ENCODE measurements at places on chromosomes 3 and 15. TPM values are rescaled to one million over a fixed set of nuclear protein-coding genes. Genes with fewer than 3 reads are reported as not detected.

Gene TF
- 1.4 TPM for total RNA-seq

Gene HTR3E
- not detected for total RNA-seq

Gene FOXL2
- not detected for total RNA-seq

Gene MNS1
- total RNA-seq, result 1.4 TPM

Gene HDAC11
- 25.1 TPM for total RNA-seq

- DNase-seq, result no peak
- H3K27ac ChIP-seq, result no peak overlapping the region
- no peak overlapping the region for H3K4me3 ChIP-seq
- no peaks in the 10 kb centered on the region for H3K36me3 ChIP-seq
Measured at GRCh38 chr15:24878153-24878552, 76.6 kb upstream of the SNRPN start.

- H3K36me3 ChIP-seq, result peaks cover 23% of the 10 kb centered on the region
- H3K27ac ChIP-seq, result no peak overlapping the region
- no peaks in the 10 kb centered on the region for H3K27me3 ChIP-seq
- H3K4me3 ChIP-seq, result no peak overlapping the region
- H3K4me1 ChIP-seq, result peaks cover 10% of the 10 kb centered on the region
Measured at GRCh38 chr15:98904544-98904943, 103.0 kb downstream of the PGPEP1L start.

DNA sequence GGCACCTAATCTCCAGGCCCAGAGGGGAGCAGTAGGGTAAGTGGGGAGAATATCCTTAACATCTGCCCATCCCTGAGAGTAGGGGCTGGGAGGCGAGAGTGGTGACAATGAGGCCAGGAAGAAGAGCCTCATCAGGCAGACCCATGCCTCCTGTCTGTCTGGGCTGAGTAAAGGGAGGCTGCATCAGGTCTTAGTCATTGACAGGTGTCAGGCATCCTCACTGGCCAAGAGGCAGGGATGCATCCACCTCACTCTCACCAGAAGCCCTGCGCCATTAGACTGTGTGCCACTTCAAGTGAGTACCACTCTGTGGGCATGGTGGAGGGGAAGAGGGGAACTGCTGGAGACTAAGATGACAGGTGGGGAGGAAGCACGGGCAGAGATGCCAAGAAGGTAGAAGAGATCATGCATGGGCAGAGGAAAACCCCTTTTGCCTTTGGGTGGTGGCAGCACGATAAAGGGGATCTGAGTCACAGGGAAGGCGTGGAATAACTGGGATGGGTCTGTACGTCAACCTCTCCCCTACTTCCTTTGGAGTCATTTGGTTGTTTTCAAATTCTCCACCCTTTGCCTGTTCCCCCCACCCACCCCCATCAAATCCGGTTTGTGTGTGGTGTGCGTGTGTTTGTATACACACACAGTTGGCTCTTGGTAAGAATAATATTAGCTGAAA is 14.1 kb downstream of the ANAPC13 start:
- DNase-seq, result no peak
- H3K27ac ChIP-seq, result no peak overlapping the region
- H3K27me3 ChIP-seq, result no peaks in the 10 kb centered on the region
- H3K4me1 ChIP-seq, result peaks cover 55% of the 10 kb centered on the region

DNA sequence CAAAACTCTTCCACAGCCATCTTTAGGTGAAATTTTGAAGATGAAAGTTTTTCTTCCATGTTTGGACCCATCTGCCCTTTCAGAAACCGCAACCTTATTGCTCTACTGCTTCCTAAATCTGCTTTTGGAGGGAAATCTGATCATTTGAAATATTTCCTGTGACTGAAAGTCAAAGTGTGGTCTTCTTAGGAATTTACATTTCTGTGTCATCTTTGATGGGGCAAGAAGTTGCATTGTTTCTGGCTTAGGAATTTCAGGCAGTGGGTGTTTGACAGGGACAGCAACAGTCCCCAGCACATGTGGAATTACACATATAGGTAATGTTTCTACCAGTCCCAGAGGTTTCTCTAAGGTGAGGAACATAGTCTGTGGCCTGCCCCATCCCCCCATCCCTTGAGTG is 5.3 kb upstream of the TYRO3 start:
- H3K27ac ChIP-seq, result no peak overlapping the region
- no peak overlapping the region for H3K4me3 ChIP-seq
- no peak for DNase-seq
- no peaks in the 10 kb centered on the region for H3K27me3 ChIP-seq

GRCh38 chr15:72859757-72860145 is 76.2 kb upstream of the ADPGK start:
- no peaks in the 10 kb centered on the region for H3K36me3 ChIP-seq
- no peaks in the 10 kb centered on the region for H3K4me1 ChIP-seq
- no peaks in the 10 kb centered on the region for H3K27me3 ChIP-seq
- no peak for DNase-seq

GRCh38 chr3:8760091-8760490 is 9.3 kb downstream of the OXTR start:
- H3K36me3 ChIP-seq, result no peaks in the 10 kb centered on the region
- no peaks in the 10 kb centered on the region for H3K4me1 ChIP-seq
- H3K4me3 ChIP-seq, result no peak overlapping the region
- no peak for DNase-seq
- no peaks in the 10 kb centered on the region for H3K27me3 ChIP-seq

- DNase-seq, result no peak
- H3K27ac ChIP-seq, result peak overlapping the region; percentile 97
- H3K27me3 ChIP-seq, result no peaks in the 10 kb centered on the region
- H3K4me3 ChIP-seq, result peak overlapping the region; percentile 31
- H3K36me3 ChIP-seq, result no peaks in the 10 kb centered on the region
- peaks cover 13% of the 10 kb centered on the region for H3K4me1 ChIP-seq
Measured at GRCh38 chr3:129122412-129123011, 908 bp upstream of the RAB43 start.

DNA sequence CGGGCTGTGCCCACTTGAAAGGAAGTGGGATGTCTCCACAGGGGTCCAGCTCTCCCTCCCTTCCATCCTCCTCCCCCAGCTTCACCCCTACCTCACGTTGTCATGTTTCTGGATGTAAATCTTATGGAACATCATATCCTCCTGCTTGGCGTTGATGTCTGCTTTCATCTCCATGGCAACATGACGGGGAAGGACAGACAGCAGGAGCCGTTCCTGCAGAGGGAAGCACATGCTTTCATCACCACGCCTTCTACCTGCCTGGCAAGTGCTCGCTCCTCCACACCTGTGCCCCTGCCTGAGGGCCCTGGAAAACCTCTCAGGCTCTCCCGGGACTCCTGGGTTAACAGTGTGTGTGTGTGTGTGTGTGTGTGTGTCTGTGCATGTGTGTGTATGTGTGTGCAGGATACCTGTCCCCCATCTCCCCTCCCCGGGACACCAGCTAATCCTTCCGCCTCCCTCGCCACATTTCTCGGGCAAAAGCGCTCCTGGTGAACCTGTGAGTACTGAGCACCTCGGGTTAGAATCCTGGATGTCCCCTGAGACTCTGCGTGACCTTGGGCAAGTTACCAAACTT is 101.1 kb downstream of the ADCY5 start:
- DNase-seq, result no peak
- H3K4me3 ChIP-seq, result no peak overlapping the region
- H3K4me1 ChIP-seq, result peaks cover 9% of the 10 kb centered on the region
- no peaks in the 10 kb centered on the region for H3K36me3 ChIP-seq

- H3K36me3 ChIP-seq, result no peaks in the 10 kb centered on the region
- H3K4me3 ChIP-seq, result no peak overlapping the region
- peak overlapping the region; percentile 83 for H3K27ac ChIP-seq
- H3K4me1 ChIP-seq, result peaks cover 22% of the 10 kb centered on the region
Measured at GRCh38 chr3:43769097-43769884, 78.6 kb downstream of the ABHD5 start.

- no peaks in the 10 kb centered on the region for H3K27me3 ChIP-seq
- no peak overlapping the region for H3K27ac ChIP-seq
- DNase-seq, result no peak
- no peaks in the 10 kb centered on the region for H3K36me3 ChIP-seq
Measured at GRCh38 chr3:31132132-31132769, 237.8 kb upstream of the GADL1 start.

- no peaks in the 10 kb centered on the region for H3K36me3 ChIP-seq
- DNase-seq, result no peak
- no peaks in the 10 kb centered on the region for H3K27me3 ChIP-seq
- H3K27ac ChIP-seq, result no peak overlapping the region
- H3K4me1 ChIP-seq, result peaks cover 13% of the 10 kb centered on the region
- H3K4me3 ChIP-seq, result no peak overlapping the region
Measured at GRCh38 chr3:168117059-168117458, 21.3 kb upstream of the GOLIM4 start.

GRCh38 chr15:88076328-88076727 is 180.2 kb downstream of the NTRK3 start:
- H3K36me3 ChIP-seq, result no peaks in the 10 kb centered on the region
- no peaks in the 10 kb centered on the region for H3K27me3 ChIP-seq
- no peaks in the 10 kb centered on the region for H3K4me1 ChIP-seq
- H3K27ac ChIP-seq, result no peak overlapping the region

DNA sequence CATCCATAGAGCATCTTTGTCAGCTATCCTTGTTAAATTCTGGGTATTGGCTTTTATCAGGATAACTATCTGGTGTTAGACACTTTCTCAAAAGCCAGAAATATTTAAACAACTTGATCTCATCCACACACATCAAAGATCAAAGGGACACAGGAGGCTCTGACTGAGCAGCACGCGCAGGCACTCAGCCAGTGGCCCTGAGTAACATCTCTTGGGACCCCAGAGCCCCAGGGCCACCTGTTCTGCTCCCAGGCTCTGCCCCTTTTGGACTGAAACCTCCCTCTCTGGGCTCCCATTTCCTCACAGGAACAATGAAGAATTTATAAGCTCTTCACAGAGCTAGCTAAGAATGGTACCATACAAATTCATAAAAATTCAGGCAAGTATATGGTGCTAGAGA is 16.1 kb downstream of the ATP10A start:
- no peaks in the 10 kb centered on the region for H3K4me1 ChIP-seq
- no peaks in the 10 kb centered on the region for H3K36me3 ChIP-seq
- DNase-seq, result no peak
- H3K4me3 ChIP-seq, result no peak overlapping the region

DNA sequence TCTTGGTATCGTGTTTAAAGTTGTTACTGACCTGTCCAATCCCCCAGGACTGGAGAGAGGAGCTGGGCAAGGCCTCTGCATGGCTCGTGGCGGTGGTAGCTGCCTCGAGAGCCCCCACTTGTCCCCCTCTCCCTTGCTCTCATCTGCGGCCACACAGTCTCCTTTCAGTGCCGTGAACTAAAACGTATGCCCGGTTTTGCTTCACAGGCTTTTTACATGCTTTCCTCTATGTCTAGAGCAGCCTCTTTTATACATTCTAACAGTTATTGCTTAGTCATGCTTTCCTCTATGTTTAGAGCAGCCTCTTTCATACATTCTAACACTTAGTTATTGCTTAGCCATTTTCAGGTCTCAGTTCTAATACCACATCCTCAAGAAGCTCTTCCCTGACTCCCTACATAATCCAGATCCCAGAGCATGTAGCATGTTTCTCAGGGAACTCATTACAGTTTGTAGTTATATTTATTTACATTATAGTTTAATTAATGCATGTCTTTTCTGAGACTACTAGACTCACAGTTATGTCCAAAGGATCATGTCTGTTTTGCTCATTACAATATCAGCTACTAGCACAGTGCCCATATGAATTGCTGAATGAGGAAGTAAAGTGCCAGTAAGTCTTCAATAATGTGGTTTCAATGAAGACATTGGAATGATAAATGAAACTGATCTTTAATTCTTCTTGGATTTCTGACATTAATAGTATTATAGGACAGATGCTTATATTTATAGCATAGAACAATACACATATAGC is 66.5 kb upstream of the TBL1XR1 start:
- no peak for DNase-seq
- H3K36me3 ChIP-seq, result no peaks in the 10 kb centered on the region
- no peak overlapping the region for H3K4me3 ChIP-seq
- no peaks in the 10 kb centered on the region for H3K4me1 ChIP-seq

- H3K4me1 ChIP-seq, result no peaks in the 10 kb centered on the region
- DNase-seq, result no peak
- H3K36me3 ChIP-seq, result no peaks in the 10 kb centered on the region
Measured at GRCh38 chr3:40864146-40864782, 335.0 kb upstream of the CTNNB1 start.

DNA sequence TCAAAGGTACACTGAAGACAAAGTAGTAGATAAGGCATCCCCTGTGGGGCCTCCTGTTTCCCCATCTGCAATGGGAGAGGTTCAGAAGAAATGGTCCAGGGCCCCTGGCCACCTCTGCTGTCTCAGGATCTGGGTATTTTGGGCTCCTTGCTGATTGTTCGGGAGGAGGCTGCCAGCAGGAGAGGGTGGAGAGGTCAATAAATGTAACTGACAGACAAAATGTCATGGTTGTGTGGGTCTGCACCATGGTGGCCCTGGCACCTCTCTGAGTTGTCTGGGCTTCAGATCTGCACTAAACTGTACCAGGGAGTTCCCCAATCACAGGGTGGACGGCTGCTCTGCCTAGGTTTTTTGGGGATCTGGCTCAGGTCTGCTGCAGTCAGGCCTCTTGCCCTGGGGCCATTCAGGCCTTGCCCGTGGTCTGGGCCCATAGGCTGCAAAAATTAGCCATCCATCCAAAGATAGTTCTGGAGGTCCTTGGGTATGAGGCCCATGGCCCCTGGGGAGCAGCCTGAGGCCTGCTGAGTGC is 7.4 kb downstream of the NBEAL2 start:
- no peak for DNase-seq
- no peaks in the 10 kb centered on the region for H3K36me3 ChIP-seq
- no peaks in the 10 kb centered on the region for H3K27me3 ChIP-seq
- peaks cover 5% of the 10 kb centered on the region for H3K4me1 ChIP-seq
- H3K4me3 ChIP-seq, result no peak overlapping the region

GRCh38 chr15:58543664-58544335 is 112.0 kb downstream of the LIPC start:
- H3K36me3 ChIP-seq, result no peaks in the 10 kb centered on the region
- no peak overlapping the region for H3K4me3 ChIP-seq
- H3K4me1 ChIP-seq, result peaks cover 7% of the 10 kb centered on the region
- DNase-seq, result no peak
- H3K27me3 ChIP-seq, result no peaks in the 10 kb centered on the region
- H3K27ac ChIP-seq, result peak overlapping the region; percentile 68

DNA sequence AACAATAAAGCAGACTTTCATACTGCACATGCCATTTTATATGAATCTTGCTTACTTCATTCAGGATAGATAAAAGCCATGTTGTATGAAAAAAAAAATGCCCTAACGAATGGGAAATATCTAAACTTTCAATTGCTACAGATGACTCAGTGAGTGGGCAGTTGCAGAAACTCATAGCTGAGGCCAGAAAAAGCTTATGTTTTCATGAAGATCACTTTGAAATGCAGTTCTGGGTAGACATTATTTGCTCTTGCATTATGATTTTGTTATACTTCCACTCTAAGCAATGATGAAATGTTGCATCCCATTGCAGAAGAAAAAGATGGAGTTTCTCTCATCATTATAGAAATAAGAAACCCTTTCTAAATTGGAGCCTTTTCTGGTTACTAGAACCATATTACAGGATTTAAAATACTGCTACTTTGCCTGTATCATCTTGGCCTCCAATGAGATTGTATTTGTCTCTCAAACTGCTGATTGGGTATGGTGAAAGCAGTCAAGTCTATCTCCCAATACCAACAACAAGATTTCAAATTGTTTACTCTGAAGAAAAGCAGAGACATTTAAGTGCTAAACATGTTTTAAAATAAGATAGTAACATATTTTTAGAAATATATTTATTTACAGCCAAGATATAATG is 17.0 kb downstream of the PEAK1 start:
- H3K4me3 ChIP-seq, result no peak overlapping the region
- H3K27ac ChIP-seq, result no peak overlapping the region
- no peak for DNase-seq
- H3K27me3 ChIP-seq, result no peaks in the 10 kb centered on the region
- H3K36me3 ChIP-seq, result peaks cover 15% of the 10 kb centered on the region
